ENCODE measurements at places on chromosomes 16 and 17.
A peak's percentile ranks its signal among the peaks of the same experiment; 100 is the strongest.

DNA sequence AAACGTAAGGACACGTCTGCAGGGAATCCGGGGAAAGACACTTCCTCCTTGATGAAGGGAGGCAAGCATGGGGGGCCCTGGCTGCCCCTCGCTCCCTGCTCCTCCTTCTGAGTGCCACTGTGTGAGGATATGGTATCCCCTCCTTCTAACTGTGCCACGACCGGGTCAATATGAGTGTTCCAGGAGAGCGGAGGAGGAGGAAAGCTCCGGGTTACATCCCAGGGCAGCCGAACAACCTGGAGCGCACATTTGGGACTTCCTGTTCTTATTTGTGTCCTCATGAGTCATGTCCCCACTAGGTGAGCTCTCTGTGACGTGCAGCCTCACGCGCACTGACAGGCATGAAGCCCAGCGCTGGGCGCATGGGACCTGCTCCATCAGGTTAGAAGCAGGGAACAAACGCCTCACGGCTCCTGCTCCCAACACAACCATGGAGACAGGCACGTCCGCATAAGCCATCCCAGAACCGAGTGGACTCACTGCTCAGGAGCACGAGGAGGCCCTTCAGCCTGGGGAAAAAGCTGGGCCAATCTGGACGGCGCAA lies 92.9 kb upstream of the DNAH17 start:
- no peak for DNase-seq

DNA sequence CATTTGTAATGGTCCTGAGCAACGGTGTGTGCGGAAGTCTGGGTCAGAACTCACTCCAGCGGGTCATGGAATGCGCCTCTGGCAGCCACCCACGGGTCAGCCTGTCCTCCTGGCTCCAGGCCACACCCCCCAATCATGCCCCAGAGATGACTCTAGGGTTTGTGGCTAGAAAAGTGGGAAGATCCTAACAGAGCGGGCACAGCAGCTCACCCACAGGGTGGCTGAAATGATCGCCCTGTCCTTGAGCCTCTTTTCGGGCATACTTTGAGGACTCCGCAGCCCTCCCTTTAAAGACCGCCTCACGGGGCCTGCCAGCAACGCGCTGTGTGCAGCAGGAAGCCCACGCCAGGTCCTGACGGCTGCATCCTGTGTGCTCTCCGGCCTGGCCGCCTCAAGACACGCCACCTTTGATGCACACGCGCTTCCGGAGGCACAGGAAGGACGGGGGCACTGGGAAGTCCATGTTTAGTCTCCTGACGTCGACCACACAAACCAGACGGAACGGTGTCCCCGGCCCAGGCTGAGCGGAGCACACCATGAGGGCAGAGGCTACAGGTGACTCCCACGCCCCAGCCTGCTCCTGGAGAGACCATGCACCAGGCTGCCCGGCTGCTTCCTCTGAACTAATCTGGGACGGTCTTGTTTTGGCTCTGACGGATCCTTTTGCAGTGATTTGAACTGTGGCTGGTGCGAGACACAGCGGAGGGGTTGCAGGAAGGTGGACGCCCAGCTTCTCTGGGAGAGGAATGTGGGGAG lies 92.9 kb downstream of the TBC1D16 start:
- DNase-seq, result no peak

- no peak for DNase-seq
Observed at GRCh38 chr16:46558018-46558417, 63.2 kb downstream of the SHCBP1 start.

DNA sequence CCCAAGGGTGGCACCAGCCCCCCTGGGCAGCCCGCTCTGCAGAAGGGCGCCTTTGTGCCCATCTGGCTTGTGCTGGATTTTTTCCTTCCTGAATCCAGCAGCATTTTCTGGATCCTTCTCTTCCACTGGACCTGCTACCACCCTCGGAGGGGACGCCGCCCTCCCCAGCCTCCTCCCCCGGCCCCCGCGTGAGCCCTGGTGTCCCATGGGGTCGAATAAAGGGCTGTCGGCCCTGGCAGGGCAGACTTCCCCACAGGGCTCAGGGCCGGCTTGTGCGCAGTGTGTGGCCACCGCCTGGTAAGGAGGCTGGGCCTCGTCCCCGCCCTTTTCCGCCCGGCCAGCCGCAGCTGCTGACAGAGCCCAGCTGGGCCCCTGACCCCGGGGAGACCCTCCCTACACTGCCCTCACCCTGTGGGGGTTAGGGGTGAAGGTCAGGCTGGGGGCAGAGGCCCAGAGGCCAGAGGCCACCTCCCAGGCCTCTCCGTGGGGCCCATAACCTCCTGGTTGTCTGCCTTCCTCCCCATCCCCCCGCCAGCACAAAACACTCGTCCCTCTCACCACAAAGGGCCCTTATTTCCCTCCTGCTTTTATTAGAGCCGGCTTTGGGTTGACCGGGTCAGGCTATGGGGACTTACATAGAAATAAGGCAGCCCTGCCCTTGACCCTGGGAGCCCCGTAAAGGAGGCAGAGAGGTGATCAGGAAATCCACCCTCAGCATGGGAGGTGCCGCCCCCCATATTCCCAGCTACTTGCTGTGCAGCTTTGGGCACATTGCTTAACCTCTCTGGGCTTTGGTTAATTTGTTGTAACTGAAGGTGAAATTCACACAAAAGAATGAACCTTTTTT lies 179.3 kb upstream of the CIBAR2 start:
- peak; percentile 58 for DNase-seq

DNA sequence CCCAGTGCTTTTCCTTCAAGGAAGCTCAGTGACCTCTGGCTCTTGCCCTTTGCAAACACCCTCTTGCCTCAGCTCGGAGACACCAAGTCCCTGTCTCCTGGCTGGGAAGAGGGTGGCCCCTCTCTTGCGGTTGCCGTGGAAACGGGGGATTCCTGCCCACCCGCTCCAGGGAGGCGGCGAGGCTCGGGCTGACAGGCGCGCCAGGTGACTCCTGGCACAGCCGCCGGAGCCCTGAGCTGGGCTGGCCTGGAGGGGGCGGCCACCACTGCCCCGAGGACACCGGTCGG lies 71.4 kb downstream of the ABR start:
- DNase-seq, result no peak

DNA sequence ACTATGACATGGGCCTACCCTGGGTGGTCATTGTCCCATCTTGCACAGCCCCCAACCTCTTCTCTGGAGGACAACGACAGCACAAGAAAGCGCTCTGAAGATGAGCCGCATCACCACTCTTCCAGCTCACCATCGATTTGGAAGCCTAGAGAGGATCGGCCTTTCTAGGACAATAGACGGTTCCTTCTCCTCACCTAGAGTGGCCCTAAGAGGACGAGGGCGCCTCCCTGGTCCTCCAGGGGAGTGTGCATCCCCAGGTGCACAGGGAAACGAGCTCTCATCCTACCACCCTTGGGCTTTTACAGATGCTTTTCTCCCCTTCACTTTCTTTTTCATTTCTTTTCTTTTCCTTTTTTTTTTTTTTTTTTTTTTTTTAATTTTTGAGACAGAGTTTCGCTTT lies 20.3 kb upstream of the SLC52A1 start:
- no peak for DNase-seq

DNA sequence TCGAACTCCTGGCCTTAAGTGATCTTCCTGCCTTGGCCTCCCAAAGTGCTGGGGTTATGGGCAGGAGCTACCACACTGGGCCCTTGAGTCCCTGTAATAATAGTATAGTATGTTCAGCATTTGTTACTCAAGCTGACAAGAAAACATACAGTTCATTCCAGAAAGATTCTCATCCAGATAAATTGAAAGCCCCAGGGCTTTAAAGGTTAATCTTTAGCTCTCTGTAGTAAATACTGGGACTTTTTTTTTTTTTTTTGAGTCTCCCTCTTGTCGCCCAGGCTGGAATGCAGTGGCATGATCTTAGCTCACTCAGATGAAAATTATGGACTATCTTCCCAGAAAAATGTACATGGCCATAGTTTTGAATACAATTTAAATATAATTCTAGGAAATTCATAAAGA lies 11.0 kb downstream of the BRCA1 start:
- no peak for DNase-seq

GRCh38 chr17:60392845-60393702 lies 1.1 kb upstream of the USP32 start:
- peak; percentile 86 for DNase-seq

DNA sequence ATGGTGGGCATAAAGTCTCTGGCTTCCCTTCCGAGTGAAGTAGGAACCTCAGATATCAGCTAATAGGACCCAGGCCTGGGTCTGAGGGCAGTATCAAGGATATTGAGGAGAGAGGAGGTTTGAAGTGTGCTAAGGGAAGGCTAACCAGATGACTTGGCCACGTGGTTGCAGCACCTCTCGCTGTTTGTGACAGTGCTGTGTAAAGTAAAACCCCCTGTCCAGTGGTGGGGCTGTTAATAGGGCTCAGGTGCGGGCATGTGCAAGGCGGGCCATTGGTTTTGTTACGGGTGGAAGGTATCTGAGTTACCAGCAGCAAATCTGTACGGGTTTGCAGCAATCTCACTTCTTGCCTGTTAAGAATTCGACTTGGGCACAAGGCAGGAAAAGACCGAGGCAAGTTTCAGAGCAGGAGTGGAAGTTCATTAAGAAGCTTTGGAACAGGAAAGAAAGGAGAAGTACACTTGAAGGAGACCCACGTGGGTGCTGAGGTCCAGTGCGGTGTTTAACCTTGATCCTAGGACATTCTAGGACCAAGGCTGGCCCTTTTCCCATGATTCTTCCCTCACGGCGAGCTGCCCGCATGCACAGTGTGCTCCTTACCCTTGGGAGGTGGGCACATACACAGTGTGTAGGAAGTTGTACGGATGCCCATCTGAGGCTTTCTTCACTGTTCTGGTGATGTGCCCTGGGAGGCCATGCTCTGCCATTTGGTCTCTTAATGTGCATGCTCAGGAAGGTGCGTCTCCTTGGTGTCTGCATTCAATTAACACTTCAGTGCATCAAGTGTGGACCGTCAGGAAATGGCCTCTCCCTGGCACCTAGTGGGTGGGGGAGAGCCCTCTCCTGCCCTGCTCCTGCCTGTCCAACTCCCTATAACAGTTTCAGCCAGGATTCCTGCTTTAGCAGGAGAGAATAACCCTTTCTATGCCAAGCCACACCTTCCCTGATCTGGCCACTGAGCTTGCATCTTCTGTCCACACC lies 20.3 kb downstream of the SGF29 start:
- no peak for DNase-seq

- no peak for DNase-seq
Observed at GRCh38 chr16:11400076-11400475, 54.8 kb downstream of the RMI2 start.

- peak; percentile 77 for DNase-seq
Observed at GRCh38 chr17:59534583-59534982, 30.8 kb upstream of the DHX40 start.

DNA sequence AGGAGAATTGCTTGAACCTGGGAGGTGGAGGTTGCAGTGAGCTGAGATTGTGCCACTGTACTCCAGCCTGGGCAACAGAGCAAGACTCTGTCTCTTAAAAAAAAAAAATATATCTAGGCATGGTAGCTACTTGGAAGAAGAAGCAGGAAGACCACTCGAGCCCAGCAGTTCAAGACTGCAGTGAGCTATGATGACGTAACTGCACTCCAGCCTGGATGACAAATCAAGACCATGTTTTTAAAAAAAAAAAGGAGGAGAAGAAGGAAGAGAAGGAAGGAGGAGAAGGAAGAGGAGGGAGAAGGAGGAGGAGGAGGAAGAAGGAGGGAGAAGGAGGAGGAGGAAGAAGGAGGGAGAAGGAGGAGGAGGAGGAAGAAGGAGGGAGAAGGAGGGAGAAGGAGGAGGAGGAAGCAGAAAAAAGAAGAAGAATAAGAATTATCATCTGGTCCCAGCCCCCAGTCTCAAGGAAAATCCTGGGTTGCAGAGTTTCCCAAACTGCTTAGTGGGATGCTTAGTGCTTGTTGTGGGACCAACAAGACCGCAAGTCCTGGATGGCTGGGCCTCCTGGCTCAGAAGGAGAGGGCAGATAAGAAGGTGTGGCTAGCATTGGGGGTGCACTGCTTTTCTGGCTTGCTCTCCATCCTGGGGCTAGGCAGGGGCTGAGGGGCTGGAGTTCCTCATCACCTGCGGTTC lies 3.7 kb upstream of the DRC7 start:
- DNase-seq, result peak; percentile 77

DNA sequence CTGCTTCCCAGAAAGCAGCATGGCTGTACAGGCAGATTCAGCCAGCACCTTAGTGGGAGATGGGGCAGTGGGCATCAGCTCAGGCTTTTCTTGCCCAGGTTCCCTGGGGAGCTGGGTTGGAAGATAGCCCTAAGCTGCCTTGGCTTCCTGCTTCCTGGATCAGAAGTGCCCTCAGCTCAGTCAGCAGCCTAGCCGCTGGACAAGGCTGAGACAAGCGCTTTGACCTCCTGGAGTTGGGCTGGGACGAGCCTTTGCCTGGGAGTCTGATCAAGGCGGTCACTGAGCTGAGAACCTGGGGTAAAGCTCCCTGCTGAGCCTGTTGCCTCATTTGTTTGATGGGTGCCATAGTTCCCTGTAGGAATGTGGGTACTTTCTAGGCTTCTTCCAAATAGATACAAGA lies 190.0 kb downstream of the RAB11FIP4 start:
- no peak for DNase-seq

- DNase-seq, result no peak
Observed at GRCh38 chr17:50637829-50638605, 3.3 kb downstream of the ABCC3 start.

- no peak for DNase-seq
Observed at GRCh38 chr16:20397468-20398074, 7.0 kb downstream of the PDILT start.

DNA sequence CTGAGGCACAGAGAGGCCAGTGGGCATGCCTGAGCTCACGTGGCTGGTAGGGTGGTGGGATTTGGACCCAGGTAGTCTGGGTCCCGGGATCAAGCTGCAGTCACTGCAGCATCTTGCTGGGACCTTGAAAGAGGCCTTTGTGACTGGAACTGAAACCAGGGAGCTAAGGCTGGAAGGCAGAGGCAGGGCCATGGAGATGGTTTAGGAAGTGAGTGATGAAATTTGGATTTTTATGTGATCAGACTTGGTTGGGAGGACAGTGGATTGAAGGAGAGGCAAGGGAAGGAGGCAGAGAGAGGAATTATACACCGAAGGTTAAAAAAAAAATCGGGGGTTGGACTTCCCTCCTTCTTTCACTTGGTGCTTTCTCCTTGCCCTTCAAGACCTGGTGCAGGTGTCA lies 255.4 kb upstream of the CACNG5 start:
- DNase-seq, result no peak

DNA sequence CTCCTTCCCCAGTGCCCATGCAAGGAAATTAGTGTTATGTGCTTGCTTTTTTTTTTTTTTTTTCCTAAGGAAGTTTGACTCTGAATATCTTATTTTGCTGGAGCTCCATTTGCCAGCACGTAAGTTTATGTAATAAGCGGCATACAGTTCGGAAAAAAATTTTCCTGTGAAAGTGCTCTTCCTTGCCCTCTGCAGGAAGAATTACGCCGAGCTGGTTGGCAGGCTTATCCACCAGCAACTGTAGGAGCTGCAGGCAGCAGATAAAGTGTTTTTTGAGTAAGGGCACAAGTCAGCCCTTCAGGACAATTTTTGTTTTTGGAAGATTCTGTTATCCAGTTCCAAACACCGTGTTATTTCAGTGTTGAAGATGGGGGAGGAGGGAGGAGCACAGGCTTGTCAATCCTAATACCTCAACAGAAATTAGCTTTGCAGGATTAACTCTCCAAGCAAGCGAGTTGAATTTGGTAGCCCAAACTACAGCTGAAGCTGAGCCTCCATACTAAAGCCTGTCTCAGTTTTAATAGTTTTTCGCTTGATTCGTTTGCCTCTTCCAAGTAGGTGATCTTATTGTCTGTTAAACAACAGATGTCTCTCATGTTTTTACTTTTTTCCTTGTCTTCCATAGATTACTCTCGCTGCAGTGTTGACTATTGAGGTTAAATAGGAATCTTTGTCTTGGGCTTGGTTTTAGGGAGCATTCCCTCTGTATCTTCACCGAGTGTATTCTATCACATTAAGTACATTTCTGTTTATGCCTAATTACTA lies 1.1 kb downstream of the SPECC1 start:
- DNase-seq, result peak; percentile 98

- DNase-seq, result peak; percentile 56
Observed at GRCh38 chr17:68057531-68057952, 22.0 kb downstream of the KPNA2 start.
